HFFc6 (cell line): ENCODE measurements at places on chromosomes 6 and 20. TPM values are rescaled to one million over a fixed set of nuclear protein-coding genes. Genes with fewer than 3 reads are reported as not detected.

The COL12A1 gene
- total RNA-seq, result 208 to 277 TPM (median 228 TPM) in 3 replicates

- H3K4me1 ChIP-seq, result no peaks in the 10 kb centered on the region
- H3K4me3 ChIP-seq, result no peak overlapping the region
- H3K36me3 ChIP-seq, result no peaks in the 10 kb centered on the region; the same call in 1 of the 2 replicates
- H3K27ac ChIP-seq, result no peak overlapping the region
Observed at GRCh38 chr6:142617158-142617557, 315.4 kb downstream of the ADGRG6 start.

GRCh38 chr20:10667560-10668167 is 6.1 kb downstream of the JAG1 start:
- no peak overlapping the region for H3K4me3 ChIP-seq
- peaks cover 6% of the 10 kb centered on the region; the same call in 1 of the 2 replicates for H3K36me3 ChIP-seq
- peaks cover 2% of the 10 kb centered on the region for H3K27me3 ChIP-seq
- no peak overlapping the region for H3K27ac ChIP-seq
- DNase-seq, result no peak

DNA sequence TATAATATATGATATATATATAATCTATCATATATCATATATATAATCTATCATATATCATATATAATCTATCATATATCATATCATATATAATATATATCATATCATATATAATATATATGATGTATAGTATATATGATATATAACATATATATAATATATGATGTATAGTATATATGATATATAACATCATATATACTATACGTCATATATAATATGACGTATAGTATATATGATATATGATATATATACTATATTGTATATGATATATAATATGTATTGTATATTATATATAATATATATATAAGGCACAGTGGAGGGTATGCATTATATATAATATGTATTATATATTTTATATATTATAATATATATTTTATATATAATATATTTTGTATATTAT is 36.7 kb downstream of the PTPRA start:
- DNase-seq, result no peak
- H3K27ac ChIP-seq, result no peak overlapping the region
- H3K36me3 ChIP-seq, result no peaks in the 10 kb centered on the region; the same call in 1 of the 2 replicates
- no peaks in the 10 kb centered on the region; the same call in 1 of the 2 replicates for H3K27me3 ChIP-seq

DNA sequence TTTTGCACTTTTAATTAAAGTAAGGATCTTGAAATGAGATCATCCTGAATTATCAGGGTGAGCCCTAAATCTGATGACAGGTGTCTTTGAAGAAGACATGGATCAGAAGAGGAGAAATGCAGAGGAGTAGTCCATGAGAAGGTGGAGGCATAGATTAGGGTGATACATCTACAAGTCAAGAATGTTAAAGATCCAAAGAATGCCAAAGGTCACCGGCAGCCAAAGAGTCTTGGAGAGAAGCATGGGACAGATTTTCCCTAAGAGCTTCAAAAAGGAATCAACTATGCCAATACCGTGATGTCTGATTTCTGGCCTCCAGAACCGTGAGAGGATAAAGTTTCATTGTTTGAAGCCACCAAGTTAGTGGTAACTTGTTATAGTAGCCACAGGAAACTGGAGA is 59.0 kb upstream of the THEMIS start:
- no peak for DNase-seq
- H3K27me3 ChIP-seq, result peaks cover 2% of the 10 kb centered on the region
- H3K36me3 ChIP-seq, result no peaks in the 10 kb centered on the region
- no peak overlapping the region for H3K4me3 ChIP-seq

DNA sequence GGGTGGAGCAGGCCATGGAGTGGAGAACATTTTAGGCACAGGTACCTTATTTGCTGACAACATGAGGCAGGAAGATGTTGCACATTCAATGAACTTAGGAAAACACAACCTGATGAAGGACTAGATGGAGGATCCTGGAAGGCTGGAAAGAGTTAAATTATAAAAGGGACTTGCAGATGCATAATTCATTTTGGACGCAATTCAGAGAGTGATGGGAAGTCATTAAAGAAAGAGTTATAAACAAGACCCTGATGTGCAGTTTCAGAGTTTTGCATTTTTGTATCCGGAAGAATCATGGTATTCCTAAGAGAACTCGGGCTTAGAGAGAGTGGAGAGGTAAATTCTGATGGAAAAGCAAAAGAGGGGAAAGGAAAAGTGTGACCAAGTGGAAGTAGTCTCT is 104.5 kb downstream of the TSHZ2 start:
- no peaks in the 10 kb centered on the region for H3K4me1 ChIP-seq
- H3K4me3 ChIP-seq, result no peak overlapping the region
- H3K27me3 ChIP-seq, result no peaks in the 10 kb centered on the region
- no peak overlapping the region for H3K27ac ChIP-seq
- H3K36me3 ChIP-seq, result no peaks in the 10 kb centered on the region

DNA sequence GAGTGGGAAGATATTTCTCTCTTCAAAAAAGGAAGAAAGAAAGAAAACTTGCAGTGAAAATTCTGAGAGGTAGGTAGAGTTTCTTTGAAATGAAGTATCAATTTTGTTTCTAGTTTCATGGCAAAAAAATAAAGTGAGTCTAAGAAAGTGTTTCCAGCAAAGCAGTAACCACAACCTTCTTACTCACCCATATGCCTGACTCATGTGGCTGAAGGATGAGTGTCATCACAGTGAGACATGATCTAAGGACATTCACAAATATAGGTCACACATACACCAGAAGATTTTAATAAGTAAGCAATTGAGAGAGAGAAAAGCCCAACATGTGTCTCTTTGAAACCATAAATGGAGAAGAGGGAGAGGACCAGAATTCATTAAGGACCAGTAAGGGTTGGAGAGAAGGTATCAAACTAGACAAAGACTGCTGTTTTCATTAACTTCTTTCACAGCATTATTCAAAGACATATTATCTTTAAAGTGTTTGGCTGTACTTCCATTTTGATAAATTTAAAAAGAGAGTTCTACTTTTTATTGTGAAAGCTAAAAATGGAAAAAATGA is 169.5 kb downstream of the FRK start:
- H3K27ac ChIP-seq, result no peak overlapping the region
- no peaks in the 10 kb centered on the region for H3K36me3 ChIP-seq
- peak; percentile 36 for DNase-seq
- H3K4me1 ChIP-seq, result peaks cover 14% of the 10 kb centered on the region

DNA sequence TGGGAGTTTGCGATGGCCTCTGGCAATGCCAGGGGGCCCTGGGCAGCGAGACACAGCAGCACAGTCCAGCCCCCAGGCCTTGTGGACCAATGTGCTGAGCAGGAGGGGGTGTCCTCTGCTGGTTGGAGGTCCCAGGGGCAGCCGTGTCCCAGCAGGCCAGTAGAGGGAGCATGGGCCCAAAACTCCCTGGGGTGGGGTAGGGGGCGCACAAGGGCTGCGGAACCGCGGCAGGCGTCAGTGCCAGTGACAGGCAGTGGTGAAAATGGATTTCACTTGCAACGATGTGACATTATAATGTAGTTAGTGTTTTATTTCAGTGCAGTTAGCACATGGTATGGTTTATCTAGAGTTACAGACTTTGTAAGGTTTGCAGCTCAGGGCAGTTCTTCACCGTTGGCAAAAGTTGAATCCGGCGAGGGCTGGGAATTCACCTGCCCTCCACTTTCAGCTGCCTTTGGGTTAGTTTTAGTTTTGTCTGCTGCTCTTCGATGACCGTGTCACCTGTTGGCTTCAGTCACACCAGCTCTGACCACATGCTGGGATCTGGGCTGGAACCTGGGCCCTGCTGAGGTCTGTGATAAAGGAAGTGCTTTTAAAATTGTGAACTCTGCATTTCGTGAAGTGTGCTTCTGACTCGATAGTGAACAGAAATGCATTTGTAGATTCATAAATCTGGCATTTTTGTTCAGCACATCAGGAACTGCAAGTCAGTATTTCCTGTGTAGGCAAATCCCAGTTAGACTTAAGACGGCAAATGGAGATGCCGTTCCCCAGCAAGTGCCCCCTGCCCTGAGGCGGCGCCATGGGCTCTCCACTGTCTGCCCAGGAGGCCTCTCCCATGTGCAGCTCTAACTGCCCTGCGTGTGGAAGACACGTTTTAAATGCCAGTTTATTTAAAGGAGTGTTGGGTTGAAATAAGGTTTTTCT is 46.8 kb downstream of the PYGB start:
- H3K4me3 ChIP-seq, result no peak overlapping the region
- peak overlapping the region; percentile 43 for H3K27ac ChIP-seq
- DNase-seq, result peak; percentile 38
- peaks cover 8% of the 10 kb centered on the region for H3K4me1 ChIP-seq
- peaks cover 7% of the 10 kb centered on the region for H3K27me3 ChIP-seq
- 0 out of 2 replicates have a peak, but pooled peaks cover 5% of the 10 kb centered on the region for H3K36me3 ChIP-seq

DNA sequence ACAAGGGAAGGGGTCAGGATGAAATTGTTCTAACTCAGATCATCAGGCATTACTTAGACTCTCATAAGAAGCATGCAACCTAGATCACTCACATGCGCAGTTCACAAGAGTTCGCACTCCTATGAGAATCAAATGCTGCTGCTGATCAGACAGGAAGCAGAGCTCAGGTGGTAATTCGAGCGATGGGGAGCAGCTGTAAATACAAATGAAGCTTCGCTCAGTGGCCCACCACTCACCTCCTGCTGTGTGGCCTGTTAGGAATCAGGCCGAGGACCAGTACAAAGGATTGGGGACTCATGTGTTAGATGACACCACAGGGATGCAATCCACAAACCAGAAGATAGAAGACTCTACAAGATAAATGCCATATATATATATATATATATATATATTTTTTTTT is 31.5 kb upstream of the TOP1 start:
- DNase-seq, result no peak
- 0 out of 2 replicates have a peak, but pooled peaks cover 4% of the 10 kb centered on the region for H3K36me3 ChIP-seq
- no peak overlapping the region for H3K4me3 ChIP-seq
- no peak overlapping the region for H3K27ac ChIP-seq
- peaks cover 35% of the 10 kb centered on the region for H3K4me1 ChIP-seq
- H3K27me3 ChIP-seq, result no peaks in the 10 kb centered on the region

DNA sequence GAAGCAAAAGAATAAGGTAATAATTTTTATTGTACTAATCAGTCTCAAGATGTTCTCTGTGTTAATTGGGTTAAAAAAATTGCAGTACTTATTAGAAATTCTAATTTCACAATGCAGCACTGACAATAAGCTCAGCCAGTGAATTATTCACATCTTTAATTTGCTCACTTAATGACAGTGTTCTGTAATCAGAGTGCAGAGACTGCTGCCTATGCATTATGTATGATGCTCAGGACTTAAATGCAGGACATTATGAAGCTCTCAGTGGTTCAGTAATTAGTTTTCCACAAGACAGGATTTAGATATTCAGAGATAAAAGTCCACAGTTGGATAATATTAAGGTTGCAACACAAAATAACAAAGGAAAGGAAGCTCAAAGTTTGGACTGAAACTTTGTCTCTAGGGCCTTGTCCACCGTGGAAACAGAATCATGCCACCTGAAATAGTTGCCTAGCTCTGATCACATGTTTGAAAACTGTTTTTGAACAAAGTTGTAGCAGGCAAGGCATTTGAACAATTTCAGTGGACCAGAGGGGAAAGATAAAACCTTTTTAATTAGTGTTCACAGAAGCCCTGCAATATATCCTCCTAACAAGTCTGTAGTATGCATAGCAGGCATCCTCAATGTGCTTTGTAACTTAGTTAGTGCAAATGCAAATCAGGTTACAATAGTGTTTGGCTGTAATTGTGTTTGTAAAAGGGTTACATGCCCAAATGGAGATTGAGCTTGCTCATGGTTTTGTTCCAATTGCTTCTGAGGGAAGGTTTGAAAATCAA is 23.7 kb upstream of the MMS22L start:
- H3K27me3 ChIP-seq, result peaks cover 6% of the 10 kb centered on the region; the same call in 1 of the 2 replicates
- 0 out of 2 replicates have a peak, but pooled peaks cover 4% of the 10 kb centered on the region for H3K4me1 ChIP-seq
- no peak overlapping the region for H3K27ac ChIP-seq
- no peak for DNase-seq
- H3K36me3 ChIP-seq, result no peaks in the 10 kb centered on the region
- no peak overlapping the region for H3K4me3 ChIP-seq

- peaks cover 15% of the 10 kb centered on the region for H3K4me1 ChIP-seq
- H3K27ac ChIP-seq, result no peak overlapping the region
- H3K36me3 ChIP-seq, result no peaks in the 10 kb centered on the region
- no peak overlapping the region for H3K4me3 ChIP-seq
Observed at GRCh38 chr6:89120371-89120770, 2.5 kb upstream of the SRSF12 start.

DNA sequence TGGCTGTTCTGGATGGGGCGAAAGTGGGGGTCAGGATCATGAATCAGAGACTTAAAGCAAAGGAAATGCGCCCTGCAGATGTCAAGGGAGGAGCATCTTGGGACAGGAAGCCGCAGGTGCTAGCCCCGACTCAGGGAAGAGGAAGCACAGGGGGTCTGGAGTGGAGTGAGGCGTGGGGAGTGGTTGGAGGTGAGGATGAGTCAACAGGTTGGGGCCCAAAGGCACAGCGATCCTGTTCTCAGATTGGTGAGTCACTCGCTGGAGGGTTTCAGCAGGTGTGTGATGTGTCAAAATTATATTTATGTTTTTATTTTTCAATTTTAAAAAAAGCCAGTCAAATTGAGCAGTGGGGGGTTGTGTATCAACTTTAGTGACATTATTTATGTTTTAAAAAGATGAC is 19.0 kb downstream of the PACSIN1 start:
- no peak overlapping the region for H3K27ac ChIP-seq
- no peak for DNase-seq
- peaks cover 18% of the 10 kb centered on the region for H3K27me3 ChIP-seq
- H3K4me1 ChIP-seq, result no peaks in the 10 kb centered on the region
- no peaks in the 10 kb centered on the region for H3K36me3 ChIP-seq

DNA sequence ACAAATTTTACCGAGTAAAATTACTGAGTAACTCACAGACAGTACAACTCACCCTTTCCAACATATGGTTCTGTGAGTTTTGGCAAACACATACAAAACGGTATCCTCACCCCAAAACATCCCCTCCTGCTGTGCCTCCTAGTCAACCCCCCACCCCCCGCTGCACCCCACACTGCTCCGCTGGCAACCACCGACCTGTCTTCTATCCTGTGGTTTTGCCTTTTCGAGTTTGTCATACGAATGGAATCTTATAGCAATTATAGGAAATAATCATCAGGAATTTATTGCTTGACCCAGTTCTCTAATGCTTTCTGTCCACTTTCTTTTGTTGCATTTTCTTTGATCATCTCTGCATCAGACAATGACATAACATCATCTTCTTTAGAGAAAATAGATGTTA is 312.3 kb downstream of the KIF16B start:
- H3K36me3 ChIP-seq, result no peaks in the 10 kb centered on the region; the same call in 1 of the 2 replicates
- no peak overlapping the region; the same call in 1 of the 2 replicates for H3K4me3 ChIP-seq
- DNase-seq, result no peak
- H3K4me1 ChIP-seq, result no peaks in the 10 kb centered on the region; the same call in 1 of the 2 replicates
- H3K27ac ChIP-seq, result no peak overlapping the region
- H3K27me3 ChIP-seq, result peaks cover 3% of the 10 kb centered on the region; the same call in 1 of the 2 replicates

- H3K27ac ChIP-seq, result no peak overlapping the region
- no peak overlapping the region for H3K4me3 ChIP-seq
- no peak for DNase-seq
- H3K4me1 ChIP-seq, result peaks cover 28% of the 10 kb centered on the region
Observed at GRCh38 chr20:51132279-51132678, 109.4 kb upstream of the KCNG1 start.

DNA sequence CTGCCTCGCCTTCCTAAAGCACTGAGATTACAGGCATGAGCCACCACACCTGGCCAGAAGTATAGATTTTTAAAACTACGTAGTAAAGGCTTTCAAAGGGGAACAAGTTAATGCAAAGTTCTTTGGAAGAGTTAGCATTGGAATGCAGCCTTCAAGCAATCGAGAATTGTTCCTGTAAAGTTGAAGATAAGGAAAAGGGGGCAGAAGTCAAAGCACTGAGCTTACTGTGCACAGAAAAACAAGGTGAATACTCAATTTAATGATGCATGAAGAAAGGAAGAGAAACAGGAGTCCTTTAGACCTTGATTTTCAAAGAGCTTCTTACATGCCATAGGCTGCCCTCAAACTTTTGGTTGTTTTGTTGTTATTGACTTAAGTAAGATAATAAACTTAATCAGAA is 29.1 kb upstream of the LGSN start:
- peak overlapping the region; percentile 1; the same call in 1 of the 2 replicates for H3K27ac ChIP-seq
- H3K27me3 ChIP-seq, result no peaks in the 10 kb centered on the region
- H3K36me3 ChIP-seq, result no peaks in the 10 kb centered on the region; the same call in 1 of the 2 replicates
- DNase-seq, result no peak
- H3K4me1 ChIP-seq, result peaks cover 55% of the 10 kb centered on the region
